ENCODE measurements at places on chromosomes 1 and 21.

GRCh38 chr21:31576428-31576827 lies 83.1 kb upstream of the SOD1 start:
- DNase-seq: no peak

- DNase-seq: no peak
Measured at GRCh38 chr1:235679005-235679404, 29.4 kb upstream of the GNG4 start.

GRCh38 chr1:210598135-210598652 lies 269.5 kb downstream of the HHAT start:
- DNase-seq: no peak

DNA sequence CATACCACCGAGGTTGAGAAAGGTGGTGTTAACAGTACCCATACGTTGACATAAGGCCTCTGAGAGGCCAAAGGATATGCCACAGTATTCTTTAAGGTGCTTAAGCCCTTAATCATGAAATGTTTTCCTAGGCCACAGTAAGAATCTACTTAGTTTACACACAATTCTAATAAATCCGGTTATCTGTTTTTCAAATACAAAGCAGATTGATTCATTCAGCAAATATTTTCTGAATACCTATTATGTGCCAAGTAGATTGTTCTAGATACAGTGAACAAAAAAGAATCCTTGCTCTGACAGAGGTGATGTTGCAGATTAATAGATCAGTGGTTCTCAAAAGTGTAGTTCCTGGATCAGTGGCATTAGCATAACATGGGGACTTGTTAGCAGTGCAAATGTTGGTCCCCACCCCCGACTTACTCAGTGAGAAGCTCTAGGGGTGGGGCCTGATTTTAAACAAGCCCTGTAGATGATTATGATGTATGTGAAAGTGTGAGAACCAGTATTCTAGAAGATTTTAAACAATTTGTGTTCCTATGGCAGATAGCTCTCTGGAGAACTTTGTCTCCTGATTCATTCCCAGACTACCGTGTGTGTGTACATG lies 61.6 kb downstream of the NFIA start:
- no peak for DNase-seq

GRCh38 chr21:30216041-30216723 lies at the start of gene CLDN8:
Gene CLDN8 (minus strand): TSS chr21:30216097. CDS start chr21:30215925, 172 bp downstream.
- DNase-seq: no peak

DNA sequence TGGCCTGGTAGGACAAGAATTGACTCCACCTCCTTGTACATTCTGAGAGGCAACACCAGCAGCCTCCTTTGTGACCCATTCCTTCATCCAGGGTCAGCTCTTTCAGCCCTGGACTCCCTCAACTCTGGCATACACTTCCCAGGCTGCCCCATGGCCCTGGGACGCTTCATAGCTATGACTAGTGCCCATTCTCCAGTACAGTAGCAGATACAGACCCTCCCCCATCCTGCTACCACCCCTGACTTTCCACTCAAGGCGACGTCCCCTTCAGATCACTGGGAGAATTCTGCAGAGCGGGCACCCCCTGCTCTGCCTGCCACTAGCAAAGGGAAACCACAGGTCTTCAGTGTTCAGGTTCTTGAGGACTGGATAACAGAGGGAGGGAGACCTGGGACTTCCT lies 99.7 kb upstream of the HMGB4 start:
- DNase-seq: no peak

- no peak for DNase-seq
Measured at GRCh38 chr1:45957684-45958083, 154.3 kb downstream of the MAST2 start.

DNA sequence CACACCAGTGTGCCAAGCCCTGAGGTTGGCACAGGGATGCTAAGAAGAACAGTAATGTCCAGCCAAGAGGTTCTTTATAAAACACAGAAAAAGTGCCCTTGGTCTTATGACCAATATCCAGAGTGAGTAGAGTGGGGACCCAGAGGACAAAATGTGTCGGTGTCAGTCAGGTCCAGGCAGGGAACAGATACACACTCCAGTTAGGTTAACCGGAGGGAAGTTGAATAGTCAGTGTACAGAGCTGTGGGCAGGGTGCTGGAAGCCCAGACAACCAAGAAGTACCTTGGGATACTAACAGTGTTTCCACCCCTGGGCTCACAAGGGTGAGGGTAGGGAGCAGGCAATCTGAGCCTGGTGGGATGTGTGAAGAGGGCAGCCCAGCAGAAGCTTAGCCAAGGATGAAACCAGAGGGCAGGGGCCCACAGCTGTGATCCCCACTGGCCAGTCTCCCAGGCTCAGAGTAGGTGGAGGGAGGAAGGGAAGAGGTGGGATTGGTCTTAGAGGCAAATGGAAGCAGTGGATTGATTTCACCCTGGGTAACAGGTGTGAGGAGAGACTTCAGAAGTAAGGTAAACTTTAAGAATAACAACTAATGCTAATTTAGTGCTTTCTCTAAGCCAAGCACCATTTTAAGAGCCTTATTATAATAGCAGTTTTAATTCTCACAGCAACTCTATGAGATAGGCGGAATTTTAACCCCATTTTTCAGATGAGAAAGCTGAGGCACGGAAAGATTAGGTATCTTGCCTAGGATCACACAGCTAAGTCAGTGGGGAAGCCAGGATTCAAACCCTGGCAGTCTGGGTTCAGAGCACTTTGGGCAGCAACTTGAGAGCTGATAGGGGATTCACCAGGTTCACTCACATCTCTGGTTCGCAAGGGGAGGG lies 143.4 kb upstream of the HOOK1 start:
- DNase-seq: no peak

DNA sequence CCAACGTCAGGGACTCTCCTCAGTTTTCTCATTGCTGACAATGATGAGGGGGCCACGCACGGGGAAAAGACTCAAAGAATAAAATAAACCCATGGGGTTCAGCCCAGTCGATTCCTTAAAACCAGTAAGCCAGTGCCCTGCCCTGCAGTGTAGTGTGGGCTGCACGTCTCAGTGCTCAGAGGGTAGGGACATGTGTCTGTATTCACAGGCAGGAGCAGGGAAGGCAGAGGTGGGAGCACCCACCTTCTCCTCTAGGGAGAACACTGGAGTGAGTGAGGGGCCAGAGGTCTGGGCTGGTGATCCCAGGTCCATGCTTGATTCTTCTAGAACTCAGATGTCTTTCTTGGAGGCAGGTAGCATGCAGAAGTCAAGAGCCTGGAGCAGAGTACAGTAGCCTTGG lies 303.6 kb downstream of the MATN1 start:
- DNase-seq: no peak

DNA sequence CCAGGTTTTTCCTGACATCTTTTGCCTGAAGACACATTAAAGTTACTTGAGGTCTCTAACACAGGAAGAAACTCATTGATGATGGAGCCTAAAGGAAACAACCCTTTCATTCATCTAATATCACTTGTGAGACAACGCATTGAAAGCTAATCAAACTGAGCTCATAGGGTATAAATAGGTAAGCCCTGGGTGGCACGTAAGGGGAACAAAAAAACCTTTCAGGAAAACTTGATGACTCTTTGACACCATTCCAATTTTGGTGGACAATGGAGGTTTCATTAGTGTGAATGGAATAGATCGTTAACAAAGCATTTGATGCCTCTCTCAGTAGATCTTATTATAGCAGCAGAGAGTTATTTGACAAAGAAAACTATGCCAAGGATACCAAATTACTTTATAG lies 80.7 kb upstream of the DUSP10 start:
- no peak for DNase-seq

- DNase-seq: no peak
Measured at GRCh38 chr1:154334079-154335024, 9.0 kb downstream of the ATP8B2 start.

DNA sequence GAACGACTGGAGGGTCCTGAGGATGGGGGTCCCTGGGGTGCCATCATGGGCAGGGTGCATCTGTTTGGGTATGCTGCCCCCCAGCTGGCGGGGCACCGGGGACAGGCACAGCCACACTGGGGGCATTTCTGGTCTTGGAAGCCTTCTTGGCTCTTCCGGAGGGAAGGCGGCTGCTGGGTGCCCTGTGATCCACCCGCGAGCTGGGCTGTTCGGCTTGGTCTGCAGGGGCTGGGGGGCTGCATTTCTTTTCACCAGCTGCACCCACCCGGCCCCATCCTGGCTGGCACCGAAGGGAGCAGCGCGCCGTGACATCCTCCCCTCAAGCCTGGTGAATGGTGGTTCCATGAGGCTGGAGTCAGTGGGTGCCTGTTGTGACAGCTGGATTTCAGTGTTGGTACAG lies 12.2 kb downstream of the FAAP20 start:
- no peak for DNase-seq

All from esophagus squamous epithelium (tissue), 5 donors.